Activated T-helper 2 cell treated with anti-CD3 and anti-CD28 coated beads, Interferon-gamma antibody, Interleukin-2, Interleukin-4, amounts not matched to agents 10 μg/mL and 5 μg/mL and 100 μg/mL, durations not matched to agents 14 hours and 24 hours and 36 hours (primary cell): ENCODE measurements at places on chromosomes 7 and 10.
A peak's percentile ranks its signal among the peaks of the same experiment; 100 is the strongest.

DNA sequence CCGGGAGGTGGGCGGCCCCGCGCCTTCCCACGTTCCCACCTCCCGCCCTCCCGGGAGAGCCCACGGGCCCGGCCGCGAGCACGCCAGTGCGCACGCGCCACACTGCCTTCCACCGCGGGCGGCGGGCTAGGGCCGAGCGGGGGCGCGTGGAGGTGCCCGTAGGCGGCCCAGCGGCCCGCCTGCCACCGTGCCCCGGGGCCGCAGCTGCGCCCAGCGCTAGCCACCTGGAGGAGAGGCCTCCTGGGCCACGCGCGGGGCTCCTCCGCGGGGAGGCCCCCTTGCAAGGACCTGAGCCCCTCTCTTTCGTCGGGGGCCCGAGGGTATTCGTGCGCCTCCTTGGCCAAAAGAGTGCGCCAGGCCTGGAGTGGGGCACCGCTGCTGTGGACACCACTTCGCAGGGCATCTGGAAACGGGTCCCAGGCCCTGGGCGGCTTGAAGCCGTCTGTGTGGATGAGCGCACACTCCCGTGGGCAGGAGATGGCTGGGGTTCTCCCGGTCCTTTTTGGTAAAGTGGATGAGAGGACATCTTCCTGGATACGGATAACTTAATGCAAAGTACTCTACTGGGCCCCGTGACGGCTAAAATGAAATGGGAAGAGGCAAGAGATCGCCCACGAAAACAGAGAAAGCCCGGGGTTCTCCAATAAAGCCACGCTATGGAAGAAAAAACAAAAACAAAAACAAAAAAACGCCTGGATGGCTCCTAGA lies 9.0 kb upstream of the EBF3 start:
- DNase-seq = no peak

DNA sequence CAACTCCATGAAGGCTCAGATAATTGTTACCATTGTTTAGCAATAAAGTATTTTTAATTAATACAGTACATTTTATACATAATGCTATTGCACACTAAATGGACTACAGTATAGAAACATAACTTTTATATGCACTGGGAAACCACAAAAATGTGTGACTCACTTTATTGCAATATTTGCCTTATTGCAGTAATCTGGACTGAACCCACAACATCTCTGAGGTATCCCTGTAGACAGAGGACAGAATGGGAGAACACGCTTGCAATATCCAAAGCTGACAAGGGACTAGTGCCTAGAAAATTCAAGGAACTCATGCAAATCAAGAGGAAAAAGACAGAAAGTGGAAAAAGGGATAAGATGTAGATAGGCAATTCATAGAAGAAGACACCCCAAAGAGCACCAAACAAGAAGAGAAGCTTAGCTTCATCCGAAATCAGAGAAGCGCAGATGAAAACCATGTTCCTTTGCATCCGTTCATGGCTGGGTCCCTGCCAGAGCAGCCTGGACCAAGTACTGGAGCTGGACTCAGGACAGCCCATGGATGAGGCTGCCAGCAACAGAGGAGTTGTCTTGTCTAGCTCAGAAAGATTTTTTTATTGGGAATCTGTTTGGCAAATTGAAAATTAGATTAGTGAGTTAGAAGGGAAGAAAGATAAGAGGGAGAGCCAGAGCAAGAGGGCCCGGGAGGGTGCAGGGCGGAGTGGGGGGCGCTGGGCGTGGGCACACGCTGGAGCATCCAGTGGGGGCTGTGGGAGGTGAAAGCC lies 16.0 kb upstream of the GALNTL5 start:
- no peak for DNase-seq

DNA sequence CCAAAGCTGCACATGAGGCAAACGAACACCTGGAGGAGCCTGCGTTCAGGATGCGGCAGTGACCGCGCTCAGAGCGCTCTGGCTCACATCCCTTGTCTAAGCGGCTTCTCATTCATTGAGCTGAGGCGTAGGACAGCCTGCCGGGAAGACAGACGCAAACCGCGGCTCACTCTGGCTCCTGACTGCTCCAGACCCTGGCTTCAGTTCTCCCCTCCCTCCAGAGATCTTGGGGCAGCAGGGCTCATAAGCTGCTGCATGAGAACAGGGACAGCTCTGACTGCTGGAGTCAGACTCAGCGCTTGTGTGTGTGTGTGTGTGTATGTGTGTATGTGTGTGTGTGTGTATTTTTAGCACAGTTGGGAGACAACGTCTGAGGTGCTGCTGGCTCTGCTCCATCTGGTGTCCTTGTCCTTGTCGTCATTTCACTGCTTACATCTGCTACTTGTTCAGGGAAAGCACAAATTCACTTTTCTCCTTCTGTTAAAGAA lies 15.8 kb upstream of the LYZL2 start:
- DNase-seq = no peak

GRCh38 chr10:8088504-8088903 lies 34.0 kb downstream of the GATA3 start:
- DNase-seq = peak; percentile 47

GRCh38 chr7:10804770-10805169 lies 168.9 kb upstream of the PHF14 start:
- DNase-seq = no peak

- DNase-seq = no peak
Observed at GRCh38 chr7:81014266-81014665, 95.4 kb upstream of the SEMA3C start.

- no peak for DNase-seq
Observed at GRCh38 chr7:55475855-55476803, 96.2 kb downstream of the VOPP1 start.

DNA sequence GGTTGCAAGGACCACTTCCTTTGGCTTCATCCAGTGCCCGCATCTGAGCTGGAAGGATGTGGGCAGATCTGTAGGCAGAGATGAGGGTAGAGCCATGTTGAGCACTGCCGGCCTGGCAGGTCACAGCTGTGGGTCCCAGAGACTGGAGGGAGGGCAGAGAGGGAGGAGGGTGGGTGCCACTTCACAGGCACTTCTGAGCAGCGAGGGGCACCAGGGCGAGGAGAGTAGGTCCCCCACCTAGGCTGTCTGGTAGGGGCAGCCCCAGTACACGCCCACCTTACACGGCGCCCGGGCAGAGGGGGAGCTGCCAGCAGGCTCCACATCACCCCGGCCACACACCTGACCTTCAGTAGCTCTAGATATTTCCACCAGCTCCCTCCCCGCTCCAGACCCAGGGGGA lies 473.0 kb upstream of the FOXK1 start:
- no peak for DNase-seq

DNA sequence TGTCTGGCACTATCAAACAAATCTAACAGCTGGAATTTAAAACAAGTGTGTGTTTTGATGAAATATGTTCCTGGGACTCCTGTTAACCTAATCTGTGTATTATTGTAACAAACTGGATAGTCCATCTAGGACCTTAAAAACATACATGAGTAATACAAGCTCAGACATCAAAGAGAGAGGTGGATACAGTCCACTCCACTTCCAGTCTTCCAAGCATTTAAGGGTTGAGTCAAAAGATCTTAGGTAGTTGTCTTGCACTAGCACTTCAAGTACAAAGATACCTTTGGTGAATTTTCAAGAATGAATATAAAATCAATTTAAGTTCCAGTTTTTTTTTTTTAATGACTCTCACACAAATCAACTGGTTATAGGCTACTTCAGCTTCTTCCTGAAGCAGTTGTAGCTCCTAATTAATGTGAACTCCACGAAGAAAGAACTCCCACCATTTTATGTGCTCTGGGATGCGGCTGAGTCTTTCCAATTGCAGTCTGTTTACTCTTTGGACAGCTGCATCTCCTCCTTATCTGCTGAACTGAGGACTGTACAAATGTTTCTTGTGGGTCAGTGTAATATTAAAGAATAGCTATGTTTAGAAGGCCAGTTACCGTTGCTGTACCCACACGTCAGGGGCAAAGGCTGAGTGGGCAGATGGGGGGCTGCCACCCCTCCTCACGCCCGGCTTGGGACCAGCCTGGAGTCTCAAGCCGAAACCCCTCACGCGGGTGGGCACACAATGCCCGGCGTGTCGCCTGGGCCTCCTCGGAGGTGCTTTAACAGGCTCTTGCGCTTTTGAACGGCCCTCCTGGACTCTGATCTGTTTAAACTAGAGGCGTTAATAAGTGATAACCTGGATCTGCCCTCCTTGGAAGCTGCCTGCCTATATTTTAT lies 2.9 kb upstream of the IGF2BP3 start:
- DNase-seq = no peak

DNA sequence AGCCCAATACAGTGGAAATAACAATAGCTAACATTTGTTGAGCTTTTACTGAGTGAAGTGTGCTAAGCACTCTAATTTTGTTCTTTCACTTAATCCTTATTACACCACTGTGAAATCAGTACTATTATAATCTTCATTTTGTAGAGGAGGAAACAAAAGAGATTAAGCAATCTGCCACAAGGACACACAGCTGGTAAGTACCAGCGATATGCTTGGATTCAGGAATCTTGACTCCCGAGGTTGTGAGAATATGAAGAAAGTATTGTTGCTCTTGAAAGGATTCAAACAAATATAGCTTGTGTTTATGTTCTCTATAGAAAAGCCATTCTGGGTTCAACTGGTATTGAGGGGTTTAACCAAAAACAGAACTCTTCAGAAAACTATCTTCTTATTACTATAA lies 93.7 kb upstream of the HECTD2 start:
- no peak for DNase-seq

GRCh38 chr10:72116372-72116771 lies 28.0 kb upstream of the SPOCK2 start:
- no peak for DNase-seq

DNA sequence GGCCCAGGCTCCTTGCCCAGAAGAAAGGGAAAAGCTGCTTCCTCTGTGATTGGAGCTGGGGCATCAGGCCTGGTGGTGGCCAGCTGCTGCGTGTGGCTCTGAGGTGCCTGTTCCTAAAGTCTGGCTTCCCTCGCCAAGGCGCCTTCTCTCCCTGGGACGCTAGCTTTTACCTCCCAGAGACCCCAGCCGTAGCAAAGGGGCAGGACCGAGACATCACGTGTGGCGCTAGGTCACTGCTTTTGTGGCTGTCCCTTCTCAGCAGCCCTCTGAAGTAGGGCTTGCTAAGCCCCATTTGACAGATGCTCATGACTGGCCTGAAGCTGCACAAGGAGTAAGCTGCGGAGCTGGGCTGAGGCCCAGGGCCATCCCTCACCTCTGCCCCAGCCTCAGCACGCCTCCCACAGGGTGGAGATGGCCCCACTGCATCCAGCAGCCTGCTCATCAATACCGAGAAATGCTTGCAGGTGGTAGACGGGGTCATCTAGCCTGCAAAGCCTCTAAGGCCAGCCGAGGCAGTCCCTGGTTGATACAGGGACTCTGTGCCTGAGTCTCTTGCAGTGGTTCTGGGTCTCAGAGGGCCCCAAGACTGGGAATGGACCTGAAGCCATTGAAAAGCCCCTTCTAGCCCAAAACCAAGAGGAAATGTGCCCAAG lies 171.2 kb downstream of the LCOR start:
- no peak for DNase-seq

- no peak for DNase-seq
Observed at GRCh38 chr7:77830649-77831355, 32.2 kb downstream of the PHTF2 start.

DNA sequence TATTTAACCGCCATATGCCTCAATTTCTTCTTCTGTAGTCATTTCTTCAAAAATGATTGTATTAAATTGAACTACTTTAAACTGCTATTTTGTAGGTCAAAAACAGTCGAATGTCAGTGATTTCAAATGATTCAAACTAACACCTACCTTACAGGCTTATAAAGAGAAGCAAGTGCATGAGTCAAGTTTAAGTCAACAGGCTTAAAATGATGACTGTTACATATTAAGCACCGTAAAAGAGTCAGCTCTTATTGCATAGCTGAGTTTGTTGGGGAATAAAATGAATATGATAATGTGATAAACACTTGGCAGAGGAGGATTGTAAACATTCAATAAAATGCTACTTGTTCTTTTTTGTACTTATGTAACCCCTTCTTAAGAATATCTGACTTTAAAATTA lies 90.1 kb upstream of the ANKRD1 start:
- DNase-seq = no peak

GRCh38 chr7:13826752-13827151 lies 162.7 kb downstream of the ETV1 start:
- no peak for DNase-seq

DNA sequence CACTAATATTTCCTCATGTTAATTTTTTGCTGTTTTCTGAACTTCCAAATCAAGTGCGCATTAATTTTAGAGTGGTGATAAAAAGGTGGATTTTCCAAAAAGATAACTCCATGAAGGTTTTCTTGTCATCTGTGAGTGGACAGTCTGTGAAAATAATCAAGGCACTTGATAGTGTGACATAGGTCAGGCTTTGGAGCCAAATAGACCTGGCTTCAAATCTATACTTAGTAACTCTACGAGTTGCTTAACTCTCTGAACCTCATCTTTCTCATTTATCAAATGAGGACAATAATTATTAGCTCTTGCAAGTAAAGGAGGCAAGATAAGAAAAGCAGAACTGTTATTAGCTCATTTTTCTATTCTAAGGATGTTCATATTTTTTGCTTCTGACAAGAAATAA lies 24.7 kb upstream of the MET start:
- DNase-seq = no peak

GRCh38 chr10:96271016-96271815 lies at the start of gene BLNK:
Gene BLNK (minus strand): TSS chr10:96271569. CDS start chr10:96271398, 171 bp downstream.
- no peak for DNase-seq

GRCh38 chr10:71314028-71314693 lies 4.9 kb upstream of the SLC29A3 start:
- peak; percentile 40 for DNase-seq

DNA sequence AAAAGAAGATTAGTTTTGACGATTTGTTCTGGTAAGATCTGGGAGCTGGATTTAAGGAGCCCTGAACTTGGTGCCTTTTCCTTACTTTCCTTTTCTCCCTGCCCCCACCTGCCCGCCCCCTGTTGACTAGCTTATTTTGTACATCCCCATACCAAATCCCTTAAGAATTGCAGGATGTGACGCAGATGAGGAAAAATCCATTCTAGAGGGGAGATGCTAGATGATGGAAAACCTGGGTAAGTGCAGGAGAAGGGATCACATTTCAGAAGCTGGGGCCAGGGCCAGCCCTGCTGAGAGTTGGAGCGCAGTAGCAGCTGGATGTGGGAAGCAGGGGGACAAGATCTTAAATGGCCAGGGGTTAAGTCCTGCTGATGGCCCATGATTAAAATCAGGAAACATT lies 93.9 kb downstream of the CCDC3 start:
- DNase-seq = no peak

DNA sequence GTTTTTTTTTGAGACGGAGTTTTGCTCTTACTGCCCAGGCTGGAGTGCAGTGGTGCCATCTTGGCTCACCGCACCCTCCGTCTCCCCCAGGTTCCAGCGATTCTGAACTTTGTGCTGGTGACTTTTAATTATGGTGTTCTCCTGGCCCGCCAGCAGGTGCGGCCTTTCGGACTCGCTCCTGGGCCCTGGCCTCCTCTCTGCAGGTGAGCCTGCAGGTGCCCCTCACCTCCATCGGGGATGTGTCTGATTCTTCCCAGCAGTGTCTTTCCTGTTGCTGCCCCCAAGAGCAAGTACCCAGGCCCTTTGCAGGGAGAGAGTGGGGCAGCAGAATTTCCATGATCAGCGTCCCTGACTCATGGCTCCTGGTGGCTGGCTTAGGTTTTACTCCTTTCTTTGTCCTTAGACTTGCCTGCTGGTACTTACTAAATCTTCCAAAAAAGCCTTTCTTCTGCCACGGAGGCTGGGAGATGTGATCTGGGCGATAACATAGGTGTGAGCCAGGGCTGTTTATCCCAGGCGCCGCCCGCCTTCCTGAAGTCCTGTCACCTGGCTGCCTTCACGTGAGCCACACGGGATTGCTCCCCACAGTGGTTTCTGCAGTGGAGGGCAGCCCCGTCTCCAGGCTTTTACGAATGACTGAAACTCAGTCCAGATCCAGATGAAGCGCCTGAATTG lies 10.7 kb downstream of the WIPI2 start:
- no peak for DNase-seq
